ENCODE measurements at places on chromosomes 16 and 17.

DNA sequence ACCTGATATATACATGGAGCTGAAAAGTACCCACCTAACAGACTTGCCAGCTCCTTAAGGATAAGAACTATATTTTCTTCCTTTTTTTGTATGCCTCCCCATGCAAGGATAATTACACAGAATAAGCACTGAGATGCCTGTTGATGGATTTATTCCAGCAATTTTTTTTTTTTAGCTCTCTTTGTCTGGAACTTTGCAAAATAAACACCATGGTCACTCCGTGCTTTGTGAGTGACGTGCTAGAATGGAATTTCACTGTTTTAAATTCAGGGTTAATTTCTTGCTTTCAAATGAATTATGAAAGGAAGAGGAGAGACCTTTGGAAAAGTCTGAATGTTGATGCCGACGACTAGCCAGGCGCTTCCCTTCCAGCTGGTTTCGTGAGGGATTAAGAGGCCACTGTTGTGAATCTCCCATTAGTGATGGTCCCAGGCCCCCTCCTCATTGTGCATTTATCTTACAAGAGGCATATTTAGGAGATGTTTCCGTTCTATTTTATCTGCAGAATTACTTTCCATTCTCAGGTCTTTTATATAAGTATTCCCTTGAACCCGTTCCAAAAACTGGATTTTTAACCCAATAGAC, 529.1 kb downstream of the WWOX start:
- no peak for DNase-seq

- no peak for DNase-seq
These were observed 23.2 kb downstream of the RNF157 start for GRCh38 chr17:76217081-76217480.

DNA sequence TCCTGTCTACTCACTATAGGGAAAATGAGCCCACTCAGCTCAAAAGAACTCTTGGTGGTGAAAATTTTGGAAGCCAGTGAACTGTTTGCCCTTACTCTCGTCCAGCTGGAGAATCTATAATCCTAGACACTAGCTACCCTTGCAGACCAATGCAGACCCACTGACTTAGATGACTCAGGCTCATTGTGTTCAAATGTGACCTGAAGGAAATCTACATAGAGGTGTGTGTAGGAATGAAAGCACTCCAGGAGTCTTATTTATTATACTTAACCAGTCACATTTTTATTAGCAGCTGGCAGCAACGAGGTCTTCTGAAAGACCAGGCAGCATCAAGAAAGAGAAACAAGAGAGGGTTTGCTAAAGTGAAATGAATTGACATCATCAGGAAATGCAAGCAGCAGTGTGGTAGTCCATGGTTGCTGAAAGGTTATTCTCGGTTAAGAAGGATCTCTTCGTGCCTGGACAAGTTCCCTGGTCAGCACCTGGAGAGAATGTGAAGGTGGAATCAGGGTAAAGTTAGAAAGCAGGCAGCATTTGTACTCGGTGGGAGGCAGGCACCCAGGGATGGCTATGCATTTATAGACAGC, 1.4 kb downstream of the KRTAP29-1 start:
- DNase-seq, result no peak

DNA sequence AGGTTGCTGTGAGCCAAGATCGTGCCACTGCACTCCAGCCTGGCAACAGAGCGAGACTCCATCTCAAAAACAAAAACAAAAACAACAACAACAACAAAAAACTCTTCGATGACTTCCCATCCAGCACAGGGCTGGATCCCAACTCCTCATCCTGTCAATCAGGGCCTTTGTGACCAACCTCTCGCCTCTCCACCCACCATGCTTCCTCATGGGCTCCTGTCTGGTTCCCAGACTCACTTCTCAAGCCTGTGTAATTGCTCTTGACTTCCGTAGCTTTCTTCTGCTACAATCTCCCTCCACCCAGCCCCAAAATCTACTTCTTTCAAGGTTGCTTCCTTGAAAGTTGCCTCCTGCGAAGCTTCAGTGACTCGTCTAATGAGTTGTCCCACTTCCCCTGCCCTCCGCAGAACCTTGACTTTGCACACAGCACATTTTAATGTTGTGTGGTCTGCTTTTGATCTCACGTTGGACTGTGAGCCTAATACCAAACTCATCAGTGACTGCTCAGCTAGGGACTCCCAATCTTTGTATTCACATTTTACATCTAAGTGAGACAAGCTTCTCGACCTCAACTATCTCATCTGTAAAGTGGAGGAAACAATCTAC, 936 bp upstream of the RASL10B start:
- DNase-seq, result no peak

DNA sequence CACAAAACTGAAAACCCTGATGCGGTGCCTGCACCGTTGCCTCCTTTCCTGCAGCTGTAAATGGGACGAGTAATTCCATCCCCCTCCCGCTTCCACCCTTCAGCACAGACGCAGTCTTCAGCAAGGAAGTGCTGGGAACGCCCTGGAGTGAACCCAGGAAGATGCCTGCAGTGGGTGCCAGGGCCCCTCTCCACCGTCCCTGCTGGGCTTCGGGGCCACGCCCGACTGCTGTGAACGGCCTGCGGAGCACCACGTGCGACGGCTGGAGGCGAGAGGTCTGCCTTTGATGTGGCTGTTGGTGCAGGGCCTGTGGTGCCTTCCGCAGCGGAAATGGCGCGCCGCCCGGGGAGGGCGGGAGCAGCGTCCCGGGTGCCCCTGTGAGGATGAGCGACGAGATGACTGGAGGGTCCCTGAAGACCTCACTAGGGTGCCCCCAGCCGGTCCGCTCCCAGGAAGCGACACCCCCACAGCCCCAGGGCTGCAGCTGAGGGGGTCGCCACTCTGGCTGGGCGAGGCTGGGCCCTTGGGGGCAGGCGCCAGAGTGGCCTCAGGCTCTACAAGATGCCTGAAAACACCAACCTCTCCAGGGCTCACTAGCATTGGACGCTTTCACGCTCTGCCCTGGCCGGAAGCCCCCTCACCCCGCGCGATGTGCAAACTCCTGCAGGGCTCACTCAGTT, 749 bp upstream of the MC1R start:
- DNase-seq, result no peak

DNA sequence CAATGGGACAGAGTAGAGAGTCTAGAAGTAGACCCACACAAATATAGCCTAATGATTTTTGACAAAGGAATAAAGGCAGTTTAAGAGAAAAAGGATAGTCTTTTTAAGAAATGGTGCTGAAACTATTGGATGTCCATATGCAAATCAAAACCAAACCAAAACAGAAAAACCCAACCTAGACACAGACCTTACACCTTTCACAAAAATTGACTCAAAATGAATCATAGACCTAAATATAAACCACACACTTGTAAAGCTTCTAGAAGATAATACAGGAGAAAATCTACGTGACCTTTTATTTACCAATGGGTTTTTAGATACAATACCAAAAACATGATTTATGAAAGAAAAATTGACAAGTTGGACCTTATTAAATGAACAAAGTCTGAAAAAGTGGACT, 66.4 kb upstream of the MPHOSPH6 start:
- DNase-seq, result no peak

DNA sequence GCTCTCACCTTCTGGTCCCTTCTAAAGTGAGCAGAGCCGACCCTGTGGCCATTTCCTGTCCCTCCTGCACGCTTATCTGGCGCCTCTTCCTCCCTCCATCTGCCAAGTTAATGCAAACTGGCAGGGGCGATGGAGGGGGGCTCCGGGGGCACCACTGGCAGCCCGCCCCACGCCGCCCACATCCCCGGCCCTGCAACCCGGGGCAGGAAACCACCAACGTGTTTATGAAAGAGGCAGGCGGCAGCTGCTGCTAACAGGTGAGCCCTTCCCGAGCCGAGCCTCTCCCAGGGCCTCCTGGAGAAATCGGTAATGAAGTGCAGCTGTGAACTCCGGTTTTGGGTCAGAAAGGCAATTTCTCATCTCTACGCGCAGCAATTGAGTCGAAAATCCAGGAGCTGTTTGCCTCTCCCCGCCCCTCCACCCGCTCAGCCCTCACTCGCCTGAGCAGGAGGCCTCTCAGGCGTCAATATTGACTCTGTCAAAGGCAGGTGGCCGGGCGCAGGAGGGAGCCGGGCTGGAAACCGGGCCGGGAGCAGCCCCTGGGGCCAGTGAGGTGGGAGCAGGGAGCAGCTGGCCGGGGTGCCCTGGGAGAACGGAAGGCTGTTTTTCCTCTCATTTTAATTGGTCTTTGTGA, 164.4 kb upstream of the GSE1 start:
- DNase-seq, result peak; percentile 99

DNA sequence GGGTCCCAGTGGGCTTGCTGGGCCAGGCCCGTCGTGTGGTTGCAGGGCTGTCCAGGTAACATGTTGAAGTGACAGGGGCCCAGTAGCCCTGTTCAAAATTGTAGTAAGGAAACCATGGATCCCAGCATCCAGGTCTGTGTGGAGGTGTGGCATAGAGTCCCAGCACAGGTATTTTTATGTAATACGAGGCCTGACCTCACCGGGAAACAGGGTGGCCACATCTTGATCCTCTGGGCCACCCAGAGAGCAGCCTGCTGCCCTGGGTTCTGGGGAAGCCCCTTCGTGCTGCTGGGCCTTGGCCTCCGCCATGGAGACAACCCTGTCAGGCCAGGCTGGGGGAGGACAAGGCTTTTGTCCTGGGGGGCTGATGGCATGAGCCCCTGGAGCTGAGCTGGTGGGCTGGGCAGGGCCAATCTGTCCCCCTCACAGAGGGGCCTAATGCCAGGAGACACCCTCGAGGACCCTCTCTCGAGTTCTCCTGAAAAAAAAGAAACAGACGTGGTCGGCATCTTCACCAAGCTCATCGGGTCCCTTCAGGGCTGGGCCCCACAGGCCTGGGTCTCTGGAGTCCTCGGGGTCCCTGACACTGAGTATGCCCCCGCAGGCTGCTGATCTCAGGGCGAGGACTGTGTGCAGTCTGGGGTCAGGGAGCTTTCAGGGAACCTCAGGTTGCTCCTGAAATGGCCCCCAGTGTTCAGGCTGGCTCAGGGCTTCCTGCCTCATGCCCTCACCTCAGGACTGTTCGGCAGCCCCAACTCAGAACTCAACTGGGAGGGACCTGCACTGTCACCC, 47.8 kb downstream of the TNFRSF13B start:
- no peak for DNase-seq

GRCh38 chr16:60181536-60181935, 1447.4 kb upstream of the GOT2 start:
- no peak for DNase-seq

DNA sequence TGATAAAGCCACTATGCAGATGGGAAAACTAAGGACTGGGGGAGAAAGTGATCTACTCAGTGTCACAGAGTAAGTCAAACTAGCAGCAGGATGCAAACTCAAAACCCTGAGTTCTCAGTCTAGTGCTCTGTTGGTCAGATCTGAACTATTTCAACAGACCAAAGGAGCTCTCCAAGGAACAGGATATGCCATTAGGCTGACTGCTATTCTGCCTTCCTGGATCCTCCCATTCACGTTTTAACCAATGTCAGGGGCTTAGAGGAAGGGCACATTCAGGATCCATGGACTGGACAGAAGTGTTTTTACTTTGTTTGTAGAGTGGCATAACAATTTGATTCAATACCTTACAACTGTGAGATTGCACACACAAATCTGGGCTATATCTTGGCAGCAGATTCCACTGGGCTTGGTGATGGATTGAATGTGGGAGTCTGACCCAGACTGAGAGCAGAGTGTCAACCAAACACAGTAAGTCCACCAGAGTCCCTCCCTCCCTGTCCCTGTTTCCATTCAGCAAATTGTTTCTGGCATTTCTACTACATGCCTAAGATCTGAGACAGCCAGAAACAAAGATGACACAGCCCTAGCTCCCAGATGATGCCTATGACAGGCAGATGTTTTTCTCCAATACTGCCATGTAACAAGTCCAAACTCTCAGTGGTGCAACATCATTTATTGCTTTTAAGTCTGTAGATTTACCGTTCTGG, 337.8 kb upstream of the CDH5 start:
- no peak for DNase-seq

DNA sequence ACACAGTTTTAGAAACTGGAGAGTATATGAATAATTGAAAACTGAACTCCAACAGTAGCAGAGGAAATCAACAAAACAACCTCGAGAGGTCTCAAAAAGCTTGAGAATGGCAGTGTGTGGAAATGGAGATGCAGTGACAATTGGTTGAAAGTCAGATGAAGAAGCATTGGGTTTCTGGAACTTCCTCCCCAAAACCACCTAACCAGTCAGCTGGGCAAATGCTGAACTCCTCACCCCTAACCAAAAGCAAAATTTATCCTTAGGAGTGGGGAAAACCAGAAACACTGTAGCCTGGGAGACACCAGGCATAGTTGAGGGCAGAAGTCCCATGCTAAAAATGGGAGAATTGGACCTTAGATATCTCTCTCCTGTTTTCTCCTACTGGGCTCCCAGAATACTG, 109.9 kb downstream of the TANC2 start:
- no peak for DNase-seq

- DNase-seq, result no peak
These were observed 23.5 kb downstream of the TBX4 start for GRCh38 chr17:61475726-61476125.

GRCh38 chr16:67397812-67398545, 4.7 kb upstream of the TPPP3 start:
- DNase-seq, result peak; percentile 36

DNA sequence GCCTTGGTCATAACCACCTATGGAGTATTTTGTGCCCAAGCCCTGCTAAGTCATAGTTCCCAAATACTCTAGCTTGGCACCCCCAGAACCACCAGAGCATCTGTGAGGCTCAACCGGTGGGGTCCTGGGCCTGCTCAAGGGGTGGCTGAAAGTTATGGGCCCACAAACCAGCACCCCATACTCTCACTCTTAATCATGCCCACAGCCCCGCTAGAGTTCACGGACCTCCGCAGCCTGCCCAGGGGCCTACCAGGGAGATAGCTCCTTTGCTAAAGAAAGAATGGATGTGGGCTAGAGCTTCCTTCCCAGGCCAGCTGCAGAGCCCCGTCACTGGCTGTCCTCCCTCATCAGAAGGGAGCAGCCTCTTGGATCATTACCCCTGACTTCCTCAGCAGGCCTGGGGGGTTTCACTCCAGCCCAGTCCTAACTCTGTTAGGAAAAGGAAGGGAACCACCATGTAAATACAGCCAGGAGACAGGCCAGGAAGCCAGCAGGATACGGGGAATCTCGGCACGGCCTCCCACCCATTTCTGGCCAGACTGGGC, 1.4 kb downstream of the GIT1 start:
- DNase-seq, result no peak

- no peak for DNase-seq
These were observed 520.6 kb downstream of the RBFOX1 start for GRCh38 chr16:7853197-7853596.

DNA sequence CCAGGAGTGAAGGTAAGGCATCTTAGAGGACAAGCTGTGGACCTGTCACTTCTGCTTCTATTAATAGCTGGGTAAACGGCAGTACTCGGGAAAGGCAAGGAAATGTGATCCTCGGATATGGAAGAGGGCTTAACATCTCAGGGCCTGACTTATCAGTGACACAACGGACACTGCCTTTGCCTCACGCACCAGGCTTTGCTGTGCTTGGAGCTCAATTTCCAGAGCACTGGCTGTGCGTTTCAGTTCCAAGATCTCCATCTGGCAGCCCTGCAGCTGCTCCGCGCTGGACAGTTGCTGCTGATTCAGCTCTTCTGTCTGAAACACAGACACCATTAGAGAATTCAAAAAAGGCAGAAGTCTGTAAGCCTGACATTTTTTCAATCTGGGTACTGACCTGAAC, 3.5 kb downstream of the KRT40 start:
- no peak for DNase-seq

GRCh38 chr17:64273006-64273405, 9.9 kb upstream of the TEX2 start:
- DNase-seq, result no peak

- DNase-seq, result no peak
These were observed 47.0 kb upstream of the MAF start for GRCh38 chr16:79647586-79647985.
